ENCODE measurements at places on chromosomes 2 and 18. TPM values are rescaled to one million over a fixed set of nuclear protein-coding genes. Genes with fewer than 3 reads are reported as not detected.

WDCP gene
- polyA plus RNA-seq: 1.9 TPM

RGPD8 gene
- polyA plus RNA-seq: 0.65 TPM

UPP2 gene
- polyA plus RNA-seq: 0.10 TPM

CGREF1 gene
- 5.0 TPM for polyA plus RNA-seq

ABCB11 gene
- 0.90 TPM for polyA plus RNA-seq

NXPH2 gene
- polyA plus RNA-seq: not detected
